GM20000 (cell line): ENCODE measurements at places on chromosomes 7 and 10.
A peak's percentile ranks its signal among the peaks of the same experiment; 100 is the strongest.

GRCh38 chr10:45379891-45380540 lies 6.0 kb downstream of the ALOX5 start:
- DNase-seq, result no peak

GRCh38 chr10:14601872-14602725 lies 172.6 kb downstream of the FAM107B start:
- DNase-seq, result peak; percentile 71

- DNase-seq, result no peak
These were observed 76.0 kb downstream of the TYW1B start for GRCh38 chr7:72751978-72752377.

GRCh38 chr10:71447676-71448075 lies 51.0 kb downstream of the CDH23 start:
- DNase-seq, result no peak

DNA sequence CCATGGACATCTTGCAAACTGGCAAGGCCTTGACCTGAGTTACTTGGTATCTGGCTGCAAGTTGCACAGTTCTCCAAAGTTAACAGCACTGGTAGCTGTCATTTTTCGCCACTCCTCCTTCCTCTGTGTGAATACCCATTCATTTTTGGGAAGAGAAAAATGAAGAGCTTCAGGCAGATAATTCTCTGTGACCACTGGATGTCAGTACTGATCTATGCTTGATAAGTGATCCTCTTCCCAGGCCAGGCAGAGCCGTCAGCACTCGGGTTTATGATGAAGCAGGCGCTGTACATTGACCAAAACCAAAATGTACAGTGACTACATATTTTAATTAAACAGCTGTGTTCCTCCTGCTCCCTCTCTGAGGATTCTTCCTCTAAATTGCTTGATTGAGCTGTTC lies 55.9 kb upstream of the PDZD8 start:
- no peak for DNase-seq

- DNase-seq, result no peak
These were observed 38.2 kb downstream of the MDH2 start for GRCh38 chr7:76086070-76086469.

- DNase-seq, result no peak
These were observed 18.0 kb downstream of the GIMAP4 start for GRCh38 chr7:150585199-150585598.

- peak; percentile 89 for DNase-seq
These were observed 36.4 kb downstream of the DPYSL4 start for GRCh38 chr10:132223156-132223590.

- no peak for DNase-seq
These were observed 35.0 kb downstream of the KIF11 start for GRCh38 chr10:92627845-92628480.

- DNase-seq, result no peak
These were observed 37.1 kb upstream of the GDF10 start for GRCh38 chr10:47262606-47263533.

DNA sequence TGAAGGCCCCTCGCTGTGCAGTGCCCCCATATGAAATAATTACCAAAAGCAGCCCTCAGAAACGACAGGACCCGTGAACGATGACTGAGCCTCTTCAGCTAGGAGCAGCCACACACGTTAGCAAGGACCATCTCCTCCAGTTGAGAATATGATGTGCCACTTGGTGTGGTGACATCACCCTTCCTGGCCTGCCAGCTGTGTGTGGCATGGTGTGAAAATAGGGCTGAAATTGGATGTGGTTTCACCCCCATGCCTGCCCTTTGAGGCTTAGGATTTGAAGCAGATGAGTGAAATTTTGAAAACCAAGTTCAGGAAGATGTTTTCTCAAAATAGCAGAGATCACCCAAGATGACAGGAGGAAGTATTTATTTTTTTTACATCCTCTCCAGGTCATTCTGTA lies 49.1 kb upstream of the BTBD16 start:
- DNase-seq, result no peak

GRCh38 chr10:93248583-93249227 lies 175.0 kb downstream of the CYP26A1 start:
- no peak for DNase-seq

GRCh38 chr10:131638880-131639278 lies 261.9 kb upstream of the PPP2R2D start:
- DNase-seq, result no peak

- no peak for DNase-seq
These were observed 22.6 kb downstream of the ARHGAP12 start for GRCh38 chr10:31906039-31906438.

- DNase-seq, result no peak
These were observed 96.8 kb downstream of the PRLHR start for GRCh38 chr10:118498623-118499022.

- no peak for DNase-seq
These were observed 13.5 kb upstream of the ATP6V1F start for GRCh38 chr7:128849156-128849515.

DNA sequence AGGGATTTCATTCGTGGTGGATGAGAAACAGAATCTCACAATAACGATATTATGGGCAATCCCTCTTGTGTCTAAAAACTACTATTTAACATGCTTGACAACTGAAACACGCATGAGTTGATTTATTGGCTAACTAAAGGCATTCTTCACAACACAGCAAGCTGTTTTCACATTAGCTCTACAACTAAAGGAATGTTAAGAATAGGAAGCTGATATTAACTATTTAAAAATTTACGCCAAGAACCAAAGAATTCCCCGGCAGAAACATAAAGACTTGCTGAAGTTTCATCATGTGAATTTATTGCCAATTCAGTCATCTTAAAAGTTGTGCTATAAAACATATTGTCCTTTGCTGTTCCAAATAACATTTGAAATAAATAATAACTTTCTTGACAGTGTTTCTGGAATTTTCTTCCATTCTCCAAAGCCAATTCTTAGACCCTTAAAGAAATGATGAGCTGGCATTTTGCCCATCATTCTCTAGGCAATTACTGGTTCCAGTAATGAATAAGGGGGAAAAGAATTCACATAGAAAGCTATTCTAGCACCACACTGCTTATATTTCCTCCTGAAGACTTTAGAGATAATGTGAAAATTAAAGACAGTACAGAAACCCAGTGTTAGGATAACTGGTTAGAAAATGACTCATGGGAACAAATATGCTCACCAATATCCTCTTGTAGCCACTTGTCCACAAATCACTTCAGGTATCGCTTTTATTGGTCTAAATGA lies 233.1 kb downstream of the PARD3 start:
- DNase-seq, result no peak

- no peak for DNase-seq
These were observed 83.0 kb upstream of the FAM180A start for GRCh38 chr7:135831455-135832195.

GRCh38 chr10:5574642-5575131 lies 49.9 kb downstream of the CALML3 start:
- no peak for DNase-seq

DNA sequence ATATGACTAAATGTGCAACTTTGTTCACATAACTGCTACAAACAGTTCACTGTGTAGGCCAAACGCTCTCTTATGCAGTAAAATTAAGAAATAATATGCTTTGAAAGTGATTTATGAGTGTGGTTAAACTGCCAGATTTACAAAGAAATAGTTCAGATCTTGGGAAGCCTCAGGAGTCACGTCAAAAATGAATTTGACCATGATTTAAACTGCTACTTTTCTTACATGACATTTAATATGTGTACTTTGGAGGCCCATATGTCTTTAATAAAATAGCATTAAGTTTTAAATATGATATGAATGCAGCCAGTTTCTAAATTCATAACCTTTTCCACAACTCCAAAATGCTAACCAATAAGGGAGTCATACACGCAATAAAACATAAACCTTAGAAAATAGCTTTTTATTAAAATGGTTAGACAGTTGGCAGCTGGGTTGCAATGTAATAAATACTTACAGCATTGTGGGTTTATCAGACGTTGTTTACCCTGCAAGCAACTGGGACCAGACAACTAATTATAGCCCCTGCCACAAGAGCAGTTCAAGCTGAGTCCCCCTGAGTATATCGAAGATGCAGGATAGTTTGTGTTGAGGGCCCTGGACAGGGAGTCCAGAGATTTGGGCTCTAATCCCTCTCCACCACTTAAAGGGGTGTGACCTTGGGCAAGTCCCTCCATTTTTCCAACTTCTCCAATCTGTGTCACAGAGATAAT lies 640.4 kb downstream of the LRMDA start:
- no peak for DNase-seq

DNA sequence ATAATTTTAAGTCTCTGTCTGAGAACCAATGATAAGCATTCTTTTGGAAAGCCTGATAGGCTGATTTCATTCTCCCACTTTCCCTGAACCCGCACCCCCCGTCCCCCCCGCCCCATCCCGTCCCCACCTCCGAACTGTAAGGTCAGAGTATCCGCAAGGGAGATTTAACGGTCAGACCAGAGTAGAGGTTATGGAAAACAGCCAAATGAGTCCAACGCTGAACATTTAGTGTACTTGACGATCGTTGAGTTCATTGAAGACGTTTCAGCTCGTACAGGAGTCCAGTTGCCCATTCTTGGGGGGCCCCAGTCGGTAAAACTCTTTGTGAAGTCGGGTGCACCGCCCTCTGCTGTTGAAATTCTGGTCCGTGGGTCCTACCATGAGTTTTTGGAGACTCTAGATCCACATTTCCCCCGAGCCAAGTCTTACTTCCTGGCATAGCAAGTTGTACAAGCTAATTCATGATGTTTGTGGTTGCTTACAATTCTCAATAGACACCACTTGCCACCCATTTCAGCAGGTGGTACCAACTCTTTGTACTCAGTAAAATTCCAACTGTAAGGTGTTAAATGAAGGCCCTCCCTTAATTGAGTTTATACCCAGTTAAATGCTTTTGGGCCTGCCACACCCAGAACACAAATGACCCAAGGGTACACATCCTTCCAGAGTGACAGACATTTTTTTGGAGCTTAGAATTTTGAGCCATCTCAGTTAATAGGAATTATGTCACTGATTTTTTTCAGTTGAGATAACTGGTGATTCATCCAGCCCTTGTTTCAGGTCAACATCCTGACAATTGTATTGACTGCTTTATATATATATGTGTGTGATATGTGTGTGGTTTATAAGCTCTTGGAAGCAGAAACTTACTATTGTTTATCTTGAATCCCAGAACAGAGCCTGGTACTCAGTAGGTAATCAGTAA lies 1.2 kb downstream of the MARCHF5 start:
- peak; percentile 67 for DNase-seq

DNA sequence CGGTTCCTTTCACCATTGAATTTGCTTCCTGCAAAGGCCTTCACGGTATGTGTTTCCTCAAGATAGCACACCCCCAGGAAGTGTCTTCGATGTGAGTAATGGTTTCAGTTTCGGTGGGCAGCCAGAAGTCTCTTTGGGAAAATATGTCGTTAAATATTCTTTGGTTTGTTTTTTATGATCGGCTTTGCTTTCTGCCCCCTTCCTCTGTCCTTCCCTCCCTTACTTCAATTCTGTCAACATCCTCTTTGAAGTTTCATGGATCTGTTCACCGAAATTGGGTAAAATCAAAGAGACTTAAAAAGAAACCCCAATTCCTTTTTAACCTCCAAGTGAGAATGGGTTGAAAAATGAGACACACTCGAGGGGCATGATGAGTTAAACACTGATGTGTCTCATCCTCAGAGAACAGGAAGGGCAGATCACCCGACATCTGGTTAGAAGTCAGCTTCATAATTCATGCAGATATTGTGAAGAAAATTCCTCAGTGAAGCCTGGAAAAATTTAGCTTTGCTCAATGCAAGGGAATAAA lies 170.8 kb upstream of the HABP2 start:
- peak; percentile 16 for DNase-seq

- peak; percentile 58 for DNase-seq
These were observed 10.6 kb upstream of the LYZL2 start for GRCh38 chr10:30639946-30640786.

- DNase-seq, result no peak
These were observed 36.4 kb downstream of the MINPP1 start for GRCh38 chr10:87541114-87541513.

GRCh38 chr7:123655614-123656013 lies at the start of gene LMOD2:
LMOD2 (plus strand) TSS chr7:123655866; CDS start chr7:123655964, 98 bp downstream.
- DNase-seq, result no peak

DNA sequence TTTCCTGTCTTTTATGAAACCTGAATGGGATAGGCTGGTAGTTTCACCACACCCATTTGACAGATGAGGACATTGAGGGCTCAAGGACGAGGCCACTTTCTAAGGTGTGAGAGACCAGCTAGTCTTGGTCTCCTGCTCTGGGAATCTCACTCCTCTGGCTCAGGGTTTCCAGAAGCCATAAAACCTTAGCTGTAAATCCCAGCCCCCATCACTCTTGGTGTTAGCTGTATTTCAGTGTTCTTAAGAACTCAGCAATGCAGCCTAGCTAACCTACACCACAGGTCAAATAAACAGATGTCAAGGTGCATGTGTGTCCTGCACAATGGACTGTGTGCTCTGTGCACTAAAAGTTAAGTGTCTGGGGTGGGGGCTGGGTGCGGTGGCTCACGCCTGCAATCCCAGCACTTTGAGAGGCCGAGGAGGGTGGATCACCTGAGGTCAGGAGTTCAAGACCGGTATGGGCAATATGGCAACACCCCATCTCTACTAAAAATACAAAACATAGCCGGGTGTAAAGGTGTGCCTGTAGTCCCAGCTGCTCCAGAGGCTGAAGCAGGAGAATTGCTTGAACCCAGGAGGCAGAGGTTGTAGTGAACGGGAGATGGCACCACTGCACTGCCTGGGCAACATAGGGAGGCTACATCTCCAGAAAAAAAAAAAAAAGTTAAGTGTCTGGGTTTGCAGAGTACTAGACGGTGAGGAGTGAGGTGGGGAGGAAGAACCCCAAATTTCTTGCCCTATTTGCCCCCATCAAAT lies 567 bp upstream of the EPO start:
- no peak for DNase-seq

DNA sequence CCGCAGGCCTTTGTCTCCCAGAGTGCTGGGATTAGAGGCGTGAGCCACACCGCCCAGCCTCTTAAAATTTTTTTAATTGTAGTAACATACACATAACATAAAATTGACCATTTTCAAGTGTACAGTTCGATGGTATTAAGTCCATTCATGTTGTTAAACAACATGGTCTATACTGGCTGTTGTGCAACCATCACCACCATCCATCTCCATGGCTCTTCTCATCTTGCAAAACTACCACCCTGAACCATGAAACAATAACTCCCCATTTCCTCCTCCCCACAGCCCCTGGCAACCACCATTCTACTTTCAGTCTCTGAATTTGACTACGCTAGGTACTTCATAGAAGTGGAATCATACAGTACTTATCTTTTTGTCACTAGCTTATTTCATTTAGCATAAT lies 7.9 kb upstream of the ZFYVE27 start:
- no peak for DNase-seq

- DNase-seq, result no peak
These were observed 17.9 kb upstream of the BMPER start for GRCh38 chr7:33887266-33887975.

DNA sequence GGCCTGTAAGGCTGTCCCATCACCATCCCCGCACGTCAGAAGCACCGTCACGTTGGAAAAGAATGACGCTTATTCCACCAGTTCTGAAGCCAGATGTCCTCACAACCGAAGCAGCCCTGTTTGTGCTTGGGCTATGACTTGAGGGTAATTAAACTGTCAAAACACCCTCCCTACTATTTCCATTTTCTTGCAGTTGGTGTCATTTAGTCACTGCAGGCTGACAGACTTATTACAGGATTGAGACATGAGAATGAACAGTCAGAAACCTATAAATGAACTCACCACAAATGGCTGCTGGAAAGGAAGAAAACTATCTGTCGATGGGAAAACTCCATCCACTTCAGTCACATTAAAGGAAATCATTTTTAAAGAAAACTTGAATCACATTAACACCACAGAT lies 85.3 kb downstream of the VOPP1 start:
- no peak for DNase-seq
